ENCODE measurements at places on chromosomes 11 and 22.

GRCh38 chr11:69158301-69159149 is 2.8 kb downstream of the SMIM38 start:
- DNase-seq, result no peak

GRCh38 chr11:70432065-70432464 is 33.7 kb downstream of the CTTN start:
- no peak for DNase-seq

DNA sequence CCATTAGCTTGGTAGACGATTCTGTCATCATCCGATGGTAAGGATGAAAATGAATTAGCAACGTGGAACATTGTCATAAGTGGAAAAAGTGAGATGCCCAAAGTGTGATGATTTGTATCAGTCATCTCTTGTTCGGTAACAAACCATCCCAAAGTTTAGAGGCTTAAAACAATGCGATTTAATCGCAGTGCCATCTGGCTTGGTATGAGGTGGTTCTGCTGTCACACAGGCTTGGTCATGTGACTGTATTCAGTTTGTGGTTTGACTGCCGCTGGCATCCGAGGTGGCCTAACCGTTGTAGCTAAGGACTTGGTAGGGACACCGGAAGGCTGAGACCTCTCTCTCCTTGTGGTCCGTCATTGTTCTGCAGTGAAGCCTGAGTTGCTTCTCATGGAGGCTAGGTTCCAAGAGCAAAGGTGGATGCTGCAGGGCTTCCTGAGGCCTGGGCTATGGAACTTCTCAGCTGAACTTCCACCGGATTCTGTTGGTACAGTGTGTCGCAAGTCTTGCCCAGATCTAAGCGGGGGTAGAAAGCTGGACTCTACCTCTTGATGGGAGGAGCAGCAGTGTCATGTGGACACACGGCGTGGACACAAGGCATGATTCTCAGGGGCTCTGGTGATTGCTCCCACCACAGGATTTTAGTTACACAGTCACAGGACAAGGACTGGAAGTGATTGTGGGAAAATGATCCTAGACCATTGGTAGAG is 36.3 kb downstream of the BCR start:
- no peak for DNase-seq

GRCh38 chr11:98090861-98091505 is 929.8 kb upstream of the CNTN5 start:
- DNase-seq, result no peak

- DNase-seq, result no peak
Observed at GRCh38 chr11:110308071-110308470, 11.7 kb upstream of the RDX start.

DNA sequence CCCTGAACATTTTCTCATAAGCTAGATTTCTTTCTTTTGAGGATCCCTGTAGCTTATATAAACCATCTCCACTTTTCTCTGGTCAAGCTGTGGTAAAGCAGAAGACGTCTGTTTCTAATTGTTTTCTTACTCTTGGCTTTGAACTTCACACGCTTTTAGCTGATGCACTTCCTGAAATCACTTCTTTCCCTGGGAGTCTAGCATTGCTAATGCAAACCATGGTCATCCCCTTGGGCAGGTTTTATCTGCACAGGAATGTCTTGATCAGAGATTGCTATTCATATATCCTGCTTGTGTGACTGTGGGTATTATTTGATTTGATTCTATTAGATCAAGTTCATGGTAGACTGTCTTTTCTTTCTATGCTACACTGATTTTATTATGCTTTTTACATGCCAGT is 199.2 kb upstream of the POU2AF2 start:
- no peak for DNase-seq

GRCh38 chr22:43867839-43868635 is 5.7 kb upstream of the SULT4A1 start:
- DNase-seq, result no peak

DNA sequence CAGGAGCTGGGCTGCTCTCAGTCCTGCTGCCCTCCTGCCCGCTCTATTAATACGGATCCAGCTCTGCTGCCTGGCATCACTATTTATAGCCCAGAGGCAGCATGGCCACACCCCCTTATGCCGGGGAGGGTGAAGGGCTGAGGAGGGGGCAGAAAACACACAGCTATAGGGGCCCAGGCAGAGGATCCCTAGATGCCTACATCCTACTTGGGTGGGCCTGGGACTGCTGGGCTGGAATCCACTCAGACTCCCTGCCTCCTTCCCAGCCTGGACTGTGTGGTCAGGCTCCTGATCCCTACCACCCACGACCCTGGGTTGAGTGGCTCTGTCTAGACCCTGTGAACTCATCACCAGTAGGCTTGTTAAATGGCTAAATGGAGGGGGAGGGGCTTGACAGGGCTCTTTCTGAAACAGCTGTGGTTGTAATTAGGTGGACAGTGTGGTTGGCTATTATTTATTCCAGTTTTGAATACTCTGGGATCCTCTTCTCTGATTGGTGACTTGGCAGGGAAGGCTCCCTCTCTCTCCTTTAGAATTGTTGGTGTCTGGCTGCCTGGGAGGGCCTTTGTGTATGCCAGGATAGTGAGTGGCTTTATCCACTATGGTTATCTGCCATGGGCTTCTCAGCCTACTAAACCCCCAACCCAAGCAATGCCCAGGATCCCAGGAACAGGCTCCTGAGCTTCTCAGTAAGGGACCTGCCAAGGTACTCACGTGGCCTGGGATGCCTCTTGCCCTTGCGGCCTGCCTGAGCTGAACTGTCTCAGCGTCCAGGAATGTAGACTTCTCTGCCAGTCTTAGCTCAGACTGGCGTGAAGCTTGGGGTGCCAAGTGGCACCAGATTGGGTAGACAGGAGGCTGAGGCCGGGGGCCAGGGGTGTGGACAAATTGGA is 15.2 kb downstream of the PHLDB1 start:
- no peak for DNase-seq

- DNase-seq, result no peak
Observed at GRCh38 chr22:20228055-20228938, 39.8 kb downstream of the RTN4R start.

- DNase-seq, result no peak
Observed at GRCh38 chr11:67441731-67442351, 1.4 kb downstream of the CORO1B start.

GRCh38 chr22:47225080-47225930 is 462.9 kb downstream of the TBC1D22A start:
- DNase-seq, result no peak

- DNase-seq, result no peak
Observed at GRCh38 chr22:36227396-36227795, 11.9 kb downstream of the APOL2 start.

Measured in stimulated activated CD4-positive, alpha-beta T cell treated with anti-CD3 and anti-CD28 coated beads, TNF-alpha, amount 100 ng/mL, for 1 hour (primary cell).